CD8-positive, alpha-beta T cell (primary cell): ENCODE measurements at places on chromosomes 1 and 21.

GRCh38 chr1:45880930-45881329, 77.5 kb downstream of the MAST2 start:
- no peak for DNase-seq

- no peak for DNase-seq
Observed at GRCh38 chr1:243260221-243260880, 4.5 kb downstream of the SDCCAG8 start.

DNA sequence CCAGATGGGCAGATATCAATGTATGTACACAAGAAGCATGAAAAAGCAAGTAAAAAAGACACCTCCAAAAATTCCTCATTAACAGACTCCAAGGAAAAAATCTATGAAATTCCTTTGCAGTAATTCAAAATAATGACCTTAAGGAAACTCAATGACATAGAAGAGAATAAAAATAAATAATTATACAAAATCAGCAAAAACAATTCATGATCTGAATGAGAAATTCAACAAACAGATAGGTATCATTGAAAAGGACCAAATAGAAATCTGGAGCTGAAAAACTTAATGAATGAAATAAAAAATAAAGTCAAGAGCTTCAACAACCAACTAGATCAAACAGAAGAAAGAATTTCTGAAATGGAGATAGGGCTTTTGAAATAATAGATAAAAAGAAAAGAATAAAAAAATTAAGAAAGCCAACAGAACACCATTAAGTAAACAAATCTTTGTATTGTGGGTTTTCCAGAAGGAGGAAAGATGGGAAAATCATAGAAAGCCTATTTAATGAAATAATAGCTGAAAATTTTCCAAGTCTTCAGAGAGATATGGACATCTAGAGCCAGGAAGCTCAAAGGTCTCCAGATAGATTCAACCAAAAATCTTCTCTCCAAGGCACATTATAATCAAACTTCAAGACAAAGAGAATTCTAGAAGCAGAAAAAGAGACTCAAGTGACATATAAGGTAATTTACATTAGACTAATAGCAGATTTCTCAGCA, 52.0 kb upstream of the KCNK1 start:
- DNase-seq = no peak

DNA sequence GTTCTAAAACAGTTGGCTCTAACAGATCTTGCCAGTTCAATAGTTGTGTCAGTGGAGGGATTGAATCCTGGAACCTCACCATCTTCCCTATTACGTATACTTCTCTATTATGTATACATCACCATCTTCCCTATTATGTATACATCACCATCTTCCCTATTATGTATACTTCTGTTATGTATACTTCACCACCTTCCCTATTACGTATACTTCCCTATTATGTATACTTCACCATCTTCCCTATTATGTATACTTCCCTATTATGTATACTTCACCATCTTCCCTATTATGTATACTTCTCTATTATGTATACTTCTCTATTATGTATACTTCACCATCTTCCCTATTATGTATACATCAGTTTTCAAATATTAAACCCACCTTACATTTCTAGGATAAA, 34.4 kb upstream of the HP1BP3 start:
- DNase-seq = no peak

DNA sequence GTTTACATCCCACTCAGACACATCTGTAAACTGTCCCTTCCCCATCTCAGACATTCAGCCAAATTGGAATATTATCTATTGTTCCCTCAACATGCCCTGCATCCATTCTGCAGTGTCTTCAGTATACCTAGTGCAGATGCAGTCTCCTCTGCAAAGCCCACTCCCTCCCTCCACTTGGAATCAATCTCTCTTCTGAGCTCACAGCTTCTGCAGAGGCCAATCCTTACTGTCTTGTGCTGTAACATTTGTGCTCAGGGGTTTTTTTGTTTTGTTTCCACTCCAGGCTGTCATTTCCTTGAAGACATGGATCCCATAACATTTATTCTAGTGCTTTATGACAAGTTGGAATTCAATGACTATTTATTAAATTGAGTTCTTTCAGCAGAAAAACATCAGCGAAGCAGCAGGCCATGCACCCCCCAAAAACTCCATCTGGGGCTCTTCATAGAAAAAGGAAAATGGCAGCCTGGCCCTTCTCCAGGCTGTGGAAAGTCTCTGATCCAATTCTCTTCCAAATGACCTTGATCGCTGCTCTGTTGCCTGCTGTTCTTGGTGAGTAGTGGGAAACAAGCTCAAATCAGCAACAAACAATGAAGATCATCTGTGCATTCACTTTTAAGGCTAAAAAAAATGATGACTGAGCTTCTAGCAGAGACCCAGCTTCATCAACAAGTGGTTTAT, 8.7 kb downstream of the C4BPA start:
- DNase-seq = no peak

GRCh38 chr1:48741380-48741779, 35.3 kb downstream of the BEND5 start:
- DNase-seq = no peak

DNA sequence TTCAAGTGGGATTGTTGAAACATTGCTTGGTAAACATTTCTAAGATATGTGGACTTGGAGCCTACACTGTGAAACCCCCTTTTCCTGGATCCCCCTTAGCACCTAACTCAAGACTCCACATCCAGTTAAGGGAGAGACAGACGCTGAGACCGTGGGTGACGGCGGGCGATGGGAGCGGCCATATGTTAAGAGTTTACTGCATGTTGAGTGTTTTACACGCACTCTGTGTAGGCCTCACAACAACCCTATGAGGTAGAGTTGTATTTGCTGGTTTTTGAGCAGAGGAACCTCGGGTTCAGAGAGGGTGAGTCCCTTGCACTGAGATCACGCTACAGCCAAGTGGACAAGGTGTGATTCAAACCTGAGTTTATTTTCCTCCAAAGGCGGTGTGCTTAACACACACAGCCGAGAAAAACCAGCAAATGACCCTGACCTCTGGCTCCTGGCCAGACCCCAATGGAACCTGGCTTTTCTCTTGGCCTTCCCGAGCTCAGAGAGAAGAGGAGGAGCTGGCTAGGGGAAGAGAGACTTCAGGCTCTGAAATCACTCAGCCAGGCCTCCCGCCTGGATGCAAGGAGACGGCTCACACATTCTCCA, 46.9 kb upstream of the GOLT1A start:
- no peak for DNase-seq
